Coronary artery (tissue), 2 donors: ENCODE measurements at places on chromosomes 16 and 17.

GRCh38 chr16:23145186-23145585, 4.1 kb downstream of the USP31 start:
- DNase-seq: no peak

DNA sequence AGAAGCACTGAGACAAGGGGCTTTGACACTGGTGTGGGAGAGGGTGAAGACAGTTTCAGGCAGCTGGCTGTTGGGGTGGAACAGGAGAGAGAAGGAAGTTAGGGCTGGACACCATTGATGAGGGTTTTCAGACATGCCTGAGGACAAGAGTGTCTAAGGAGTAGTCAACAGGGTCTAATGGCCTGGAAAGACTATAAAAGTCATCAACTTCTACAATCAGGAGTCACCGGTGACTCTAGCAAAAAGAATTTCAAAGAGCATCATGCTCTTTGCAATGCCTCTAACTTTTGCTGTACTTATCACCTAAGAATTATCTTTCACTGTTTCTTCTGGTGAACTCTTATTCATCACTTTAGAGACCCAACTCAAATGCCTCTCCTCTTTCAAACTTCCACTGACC, 213.9 kb downstream of the C16orf78 start:
- DNase-seq: no peak

- DNase-seq: no peak
Observed at GRCh38 chr16:75632857-75633256, 9.8 kb upstream of the ADAT1 start.

GRCh38 chr16:9008601-9009260, 45.0 kb upstream of the USP7 start:
- peak; percentile 80 for DNase-seq

DNA sequence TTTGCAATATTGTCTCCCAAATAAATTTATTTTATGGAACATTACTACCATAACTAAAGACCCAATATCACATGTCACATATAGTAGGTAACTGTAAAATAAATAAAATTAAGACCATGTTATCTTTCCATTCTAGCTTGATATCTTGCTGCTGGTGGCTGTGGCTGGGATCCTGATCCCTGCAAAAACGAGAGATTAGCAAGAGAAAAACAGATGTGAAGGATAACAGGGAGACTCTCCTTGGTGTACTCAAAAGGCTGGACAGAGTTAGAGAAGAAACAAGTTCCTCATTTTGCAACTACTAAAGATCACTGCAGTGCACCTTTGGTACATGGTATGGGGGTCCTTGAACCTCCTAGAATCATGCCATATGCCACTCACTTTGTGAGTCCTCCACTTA, 49.7 kb downstream of the ARHGAP27 start:
- DNase-seq: no peak

- no peak for DNase-seq
Observed at GRCh38 chr16:31708348-31708747, 165.3 kb upstream of the ZNF267 start.

DNA sequence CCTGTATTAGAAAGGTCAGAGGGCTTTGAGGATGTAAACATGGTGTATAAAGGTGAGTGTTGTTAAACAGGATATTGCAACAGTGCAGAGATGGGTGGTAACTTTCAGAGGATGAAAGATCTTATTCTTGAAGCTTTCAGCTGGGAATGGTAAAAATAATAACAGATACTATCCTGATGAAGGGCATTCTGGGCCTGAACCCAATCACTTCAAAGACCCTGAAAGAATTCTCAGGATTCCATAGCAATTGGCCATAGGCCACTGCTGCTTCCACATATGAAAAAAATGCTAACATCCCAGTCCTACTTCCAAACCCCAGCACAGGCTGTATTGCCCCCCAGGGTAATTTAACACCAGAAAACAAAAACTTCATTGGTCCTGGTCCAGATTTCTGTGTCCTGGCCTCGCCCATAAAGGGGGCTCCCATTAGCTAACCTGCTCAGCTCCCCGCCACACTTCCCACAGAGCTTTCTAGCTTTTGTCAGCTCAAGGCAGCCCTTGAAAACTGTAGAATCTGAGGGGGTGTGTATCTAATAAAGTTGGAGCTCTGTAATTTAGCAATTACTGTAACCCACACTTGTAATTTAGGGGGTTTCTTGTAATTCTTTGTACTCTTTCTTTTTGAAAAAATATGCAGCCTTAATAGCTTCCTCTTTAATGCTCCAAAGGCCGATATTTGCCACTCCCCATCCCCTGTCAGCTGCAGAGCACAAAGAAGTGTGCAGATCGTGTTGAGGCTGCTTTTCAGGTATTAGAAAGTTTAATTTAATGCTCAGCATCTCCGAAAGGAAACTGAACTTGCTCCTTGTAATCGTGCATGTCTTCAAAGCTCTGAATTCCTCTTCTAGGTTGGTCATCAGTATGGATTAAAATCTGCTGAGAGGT, 371.5 kb downstream of the SEC14L1 start:
- DNase-seq: peak; percentile 35

DNA sequence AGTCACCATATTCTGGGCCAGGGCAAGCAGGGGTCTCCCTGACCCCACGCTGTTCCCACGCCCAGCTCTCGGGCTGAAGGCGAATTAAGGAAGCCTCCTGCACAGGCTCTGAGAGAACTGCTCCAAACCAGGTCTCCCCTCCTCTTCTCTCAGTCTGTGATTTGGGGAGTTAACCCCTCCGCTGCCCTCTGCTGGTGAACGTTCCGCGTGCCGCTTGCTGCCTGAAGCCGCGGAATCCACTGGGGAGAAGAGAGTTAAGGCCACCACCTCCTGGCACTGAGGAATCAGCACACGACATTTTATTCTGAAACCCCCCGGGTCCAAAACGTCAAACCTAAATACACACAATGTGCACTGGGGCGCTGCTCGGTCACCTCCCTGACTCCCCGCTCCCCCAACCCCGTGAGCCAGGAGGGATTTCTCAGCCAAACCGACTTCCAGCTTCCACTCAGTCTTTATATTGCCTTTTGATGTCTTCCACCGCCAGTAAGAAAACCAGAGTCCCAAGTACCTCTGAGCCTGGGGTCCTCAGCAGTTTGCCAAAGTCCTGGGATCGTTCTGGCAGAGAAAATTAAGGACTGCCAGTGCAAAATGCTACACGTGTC, 54.4 kb upstream of the RCVRN start:
- no peak for DNase-seq

DNA sequence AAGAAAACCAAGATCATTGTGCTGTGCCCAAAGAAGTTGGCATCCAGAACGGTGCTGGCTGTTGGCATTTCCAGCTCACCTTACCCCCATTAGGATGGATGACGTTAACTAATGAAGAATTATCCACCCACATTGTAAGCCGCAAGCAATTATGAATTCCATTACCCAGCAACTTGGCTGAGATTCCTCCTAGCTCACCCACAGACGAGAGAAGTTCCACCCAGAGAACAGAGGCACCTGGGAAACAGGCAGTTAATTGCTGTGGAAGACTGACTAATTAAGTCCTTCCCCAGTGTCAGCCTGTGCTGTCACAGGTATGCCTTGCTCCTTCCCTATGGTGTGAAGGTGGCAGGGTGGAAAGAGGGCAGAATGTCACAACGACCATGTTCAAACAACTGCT, 456.2 kb upstream of the CDH5 start:
- DNase-seq: no peak

- DNase-seq: no peak
Observed at GRCh38 chr17:55705847-55706246, 16.8 kb downstream of the TMEM100 start.

GRCh38 chr17:52678211-52678610, 519.7 kb upstream of the CA10 start:
- no peak for DNase-seq

DNA sequence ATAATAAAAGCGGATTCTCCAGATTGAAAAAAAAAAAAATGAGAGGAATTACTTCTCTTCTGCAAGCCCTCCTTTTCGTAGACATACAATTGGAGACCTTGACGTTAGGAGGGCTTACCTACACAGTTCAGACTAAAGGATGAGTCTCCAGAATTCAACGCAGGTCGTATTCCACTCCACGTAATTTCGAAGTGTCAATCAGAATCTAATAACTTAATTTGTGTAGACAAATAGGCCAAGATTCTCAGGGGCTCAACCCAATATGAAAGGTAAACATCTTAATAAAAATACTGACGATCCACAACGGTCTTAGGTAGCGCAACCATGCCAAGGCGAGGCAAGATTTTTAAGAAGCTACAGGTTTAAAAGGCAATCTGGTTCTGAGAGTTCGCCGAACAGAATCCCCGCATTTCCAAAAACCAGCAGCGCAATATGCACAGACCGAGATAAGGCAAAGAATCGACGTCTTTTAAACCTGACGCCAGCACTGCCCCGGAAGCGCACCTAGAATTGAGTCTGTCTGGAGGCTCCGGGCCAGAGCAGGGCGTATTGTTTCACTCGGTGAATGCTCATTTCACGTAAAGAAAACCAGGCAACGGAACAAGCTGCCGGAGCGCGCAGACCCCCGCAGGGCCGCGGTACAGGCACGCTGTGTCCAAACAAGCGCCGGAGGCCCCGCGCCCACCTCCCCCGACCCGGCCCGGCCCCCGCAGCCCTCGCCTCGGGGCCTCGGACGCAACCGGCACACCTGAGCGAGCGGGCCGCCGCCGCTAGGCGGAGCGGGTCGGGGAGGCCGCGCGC, 623 bp downstream of the MBTPS1 start:
- no peak for DNase-seq

DNA sequence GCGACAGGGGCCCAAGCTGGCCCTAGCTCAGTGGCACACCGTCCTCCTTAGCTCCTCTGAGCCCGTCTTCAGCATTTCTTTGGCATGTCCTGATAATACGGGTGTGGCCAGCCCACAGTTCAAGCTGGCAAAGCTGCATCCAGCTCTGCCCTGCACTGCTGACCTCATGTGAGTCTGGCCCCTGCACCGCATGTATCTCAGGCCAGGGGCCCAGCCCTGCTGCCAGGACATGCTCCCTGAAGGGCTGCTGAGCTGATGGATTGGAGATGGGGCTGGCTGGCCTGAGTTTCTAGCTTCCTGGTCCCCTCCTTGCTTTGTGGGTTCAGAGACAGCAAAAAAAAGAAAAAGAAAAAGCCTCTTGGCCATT, 2.4 kb downstream of the DOC2B start:
- DNase-seq: no peak

DNA sequence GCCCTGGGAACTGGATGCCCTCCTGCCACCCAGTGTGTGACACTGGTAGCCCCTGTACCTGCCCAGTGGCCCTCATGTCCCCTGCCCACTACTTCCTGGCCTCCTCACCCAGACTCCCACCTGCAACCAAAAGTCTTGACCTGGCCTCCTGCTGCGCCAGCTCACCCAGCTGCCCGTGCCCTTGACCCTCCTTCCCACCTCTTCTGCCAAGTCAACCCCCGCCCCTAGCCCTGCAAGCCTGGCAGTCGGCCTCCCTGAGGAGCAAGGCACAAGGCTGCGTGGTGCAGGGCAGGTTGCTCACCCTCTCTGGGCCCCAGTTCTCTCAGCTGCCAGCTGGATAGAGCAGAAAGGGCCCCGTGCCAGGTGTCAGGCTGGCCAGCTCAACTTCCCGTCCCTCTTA, 12.3 kb upstream of the FAM83G start:
- DNase-seq: no peak

DNA sequence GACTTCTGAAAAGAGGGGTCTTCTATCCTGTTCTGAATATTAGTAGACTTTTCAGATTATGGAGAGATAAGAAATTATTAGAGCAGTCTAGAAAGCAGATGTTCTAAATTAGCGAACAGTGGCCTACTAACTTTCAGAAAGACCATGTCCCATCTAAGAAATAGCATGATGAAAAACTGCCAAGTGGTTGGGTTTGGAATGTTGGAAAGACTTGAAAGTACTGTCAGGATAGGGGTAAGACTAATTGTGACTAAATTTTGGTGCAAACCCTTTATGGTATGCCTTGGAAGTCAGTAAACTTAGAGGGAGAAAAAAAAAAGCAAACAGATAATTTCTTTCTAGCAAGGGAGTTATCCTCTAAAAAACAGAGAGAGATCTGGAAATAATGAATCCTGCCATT, 41.1 kb downstream of the TANGO6 start:
- no peak for DNase-seq

GRCh38 chr17:64974750-64975317, 55.6 kb upstream of the LRRC37A3 start:
- no peak for DNase-seq

DNA sequence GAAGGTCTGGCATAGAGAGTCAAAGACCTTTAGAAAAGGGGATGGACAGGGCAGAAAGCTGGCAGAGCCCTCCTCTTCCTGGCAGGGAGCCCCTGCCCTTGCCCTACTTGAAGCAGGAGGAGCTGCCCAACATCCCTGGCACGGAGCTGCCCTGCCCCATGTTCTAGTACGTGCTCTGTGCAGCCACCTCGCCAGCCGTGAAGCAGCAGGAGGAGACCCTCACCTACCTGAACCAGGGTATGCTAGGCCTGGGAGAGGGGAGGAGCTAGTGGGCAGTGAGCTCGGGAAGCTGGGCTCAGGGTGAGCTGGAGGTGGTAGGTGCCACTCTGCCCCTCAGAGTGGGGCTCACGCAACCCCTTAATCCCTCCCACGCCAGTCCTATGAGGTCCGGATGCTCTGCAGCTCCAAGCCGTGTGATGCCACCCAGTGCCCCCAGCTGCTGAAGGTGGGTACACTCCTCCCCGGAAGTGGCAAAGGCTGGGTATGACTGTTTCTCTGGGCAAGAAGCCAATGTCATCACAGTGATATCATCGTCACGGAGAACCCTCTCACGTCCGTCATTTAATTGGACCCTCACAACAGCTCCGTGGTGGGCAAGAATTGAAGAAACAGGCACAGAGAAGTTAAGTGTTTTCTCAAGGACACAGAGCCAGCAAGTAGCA, 12.7 kb upstream of the STAC2 start:
- DNase-seq: no peak

GRCh38 chr16:26204138-26204537, 512.4 kb downstream of the HS3ST4 start:
- no peak for DNase-seq

- DNase-seq: no peak
Observed at GRCh38 chr17:46974086-46974485, 5.0 kb downstream of the RPRML start.

- no peak for DNase-seq
Observed at GRCh38 chr17:49488612-49489011, 6.5 kb upstream of the NGFR start.

DNA sequence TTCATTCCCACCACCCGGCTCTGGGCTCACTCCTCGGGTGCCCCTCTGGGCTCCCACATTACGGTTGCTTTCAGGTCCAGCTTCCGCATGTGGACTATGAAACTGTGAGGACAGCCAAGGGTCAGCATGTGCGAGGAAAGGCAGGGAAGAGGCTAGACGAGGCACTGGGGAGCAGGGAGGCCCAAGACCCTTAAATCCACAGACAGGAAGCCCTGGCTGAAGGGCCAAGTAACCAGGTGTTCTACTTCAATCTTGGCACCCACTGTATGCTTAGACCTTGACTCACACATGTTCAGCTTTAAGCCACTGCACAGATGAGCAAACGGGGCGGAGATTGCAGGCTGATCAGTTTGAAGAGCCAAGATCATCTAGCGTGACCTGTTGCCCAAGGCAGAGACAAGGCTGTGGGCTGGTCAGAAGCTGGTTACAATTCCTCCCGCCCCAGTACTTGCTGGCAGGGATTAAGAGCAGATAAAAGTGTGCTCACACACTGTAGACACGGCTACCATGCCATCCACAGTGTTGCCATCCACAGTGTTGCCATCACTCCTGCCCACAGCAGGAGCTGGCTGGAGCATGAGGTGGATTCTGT, at the start of gene CES4A:
Gene CES4A (plus strand): TSS at position 393 of the 592 bp plus-strand sequence. CDS start 184 bp downstream, at position 577.
- no peak for DNase-seq

- DNase-seq: peak; percentile 26
Observed at GRCh38 chr16:72029567-72030271, 21.2 kb downstream of the DHODH start.

GRCh38 chr17:27893841-27894503, 807 bp upstream of the LYRM9 start:
- DNase-seq: no peak
